Stimulated activated CD8-positive, alpha-beta memory T cell treated with anti-CD3 and anti-CD28 coated beads, Interleukin-2, amount 100 ng/mL, for 1 hour (primary cell): ENCODE measurements at places on chromosomes 7 and 10.

DNA sequence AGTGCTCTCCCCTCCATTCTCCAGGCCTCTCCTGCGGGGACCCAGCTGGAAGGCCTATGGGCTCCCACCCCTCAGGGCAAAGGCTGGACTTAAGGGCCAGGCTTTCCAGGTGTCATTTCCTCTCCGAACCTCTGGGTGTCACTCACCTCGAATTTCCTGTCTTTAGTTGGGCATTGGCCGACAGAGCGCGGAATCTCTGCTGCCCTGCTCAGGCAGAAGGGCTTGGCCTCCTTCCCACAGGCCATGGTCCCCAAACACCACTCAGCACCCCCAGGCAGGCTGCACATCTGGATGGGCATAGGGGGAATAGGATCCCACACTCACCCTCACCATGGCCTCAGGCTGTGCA, 212.9 kb downstream of the CCSER2 start:
- no peak for DNase-seq

DNA sequence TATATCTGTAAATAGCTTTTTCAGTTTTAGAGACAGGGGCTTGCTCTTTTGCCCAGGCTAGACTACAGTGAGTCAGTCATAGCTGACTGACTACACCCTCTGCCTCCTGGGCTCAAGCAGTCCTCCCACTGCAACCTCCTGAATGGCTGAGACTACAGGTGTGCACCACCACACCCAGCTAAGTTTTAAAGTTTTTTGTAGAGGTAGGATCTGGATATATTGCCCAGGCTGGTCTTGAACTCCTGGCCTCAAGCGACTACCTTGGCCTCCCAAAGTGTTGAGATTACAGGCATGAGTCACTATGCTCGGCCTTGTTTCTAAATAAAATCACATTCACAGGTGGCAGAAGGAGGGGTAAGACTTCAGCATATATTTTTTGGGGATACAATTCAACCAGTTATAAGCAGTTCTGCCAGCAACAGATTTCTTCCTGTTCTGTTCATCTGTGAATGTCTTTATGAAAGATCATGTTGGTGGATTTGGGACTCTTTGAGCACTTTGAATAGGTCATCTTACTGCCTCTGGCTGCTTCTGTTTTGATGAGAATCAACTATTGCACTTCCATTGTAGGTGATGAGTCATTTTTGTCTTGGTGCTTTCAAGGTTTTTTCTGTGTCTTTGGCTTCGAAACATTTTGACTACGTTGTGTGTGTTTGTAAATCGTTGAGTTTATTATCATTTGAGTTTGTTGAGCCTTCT, 15.7 kb downstream of the RBM33 start:
- no peak for DNase-seq

DNA sequence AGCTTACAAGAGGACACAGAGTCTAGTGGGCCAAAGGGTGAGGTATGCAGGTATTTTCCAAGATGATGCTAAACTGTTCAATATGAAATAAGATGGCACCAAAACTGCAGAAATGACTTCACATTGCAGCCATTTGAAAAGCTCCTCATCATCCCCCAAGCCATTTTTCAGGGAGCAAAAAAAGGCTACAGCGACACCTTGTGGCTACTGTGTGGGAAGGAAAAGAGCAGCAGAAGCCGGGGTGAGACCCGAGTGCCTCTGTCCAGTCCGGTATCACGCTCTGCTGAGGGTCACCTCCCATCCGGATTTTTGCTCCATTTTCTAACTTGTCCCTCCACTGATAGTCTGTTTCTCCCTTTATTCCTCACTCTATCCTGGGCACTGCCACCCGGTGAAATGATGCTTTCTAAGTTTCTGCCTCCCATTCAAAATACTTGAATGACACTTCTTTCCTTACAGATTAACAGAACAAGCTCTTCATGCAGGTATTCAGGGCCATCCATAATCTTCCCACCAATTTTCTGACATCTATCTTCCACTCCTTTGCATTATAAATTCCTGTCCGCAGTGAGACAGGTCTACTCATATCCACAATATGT, 220.2 kb downstream of the DGKI start:
- no peak for DNase-seq

DNA sequence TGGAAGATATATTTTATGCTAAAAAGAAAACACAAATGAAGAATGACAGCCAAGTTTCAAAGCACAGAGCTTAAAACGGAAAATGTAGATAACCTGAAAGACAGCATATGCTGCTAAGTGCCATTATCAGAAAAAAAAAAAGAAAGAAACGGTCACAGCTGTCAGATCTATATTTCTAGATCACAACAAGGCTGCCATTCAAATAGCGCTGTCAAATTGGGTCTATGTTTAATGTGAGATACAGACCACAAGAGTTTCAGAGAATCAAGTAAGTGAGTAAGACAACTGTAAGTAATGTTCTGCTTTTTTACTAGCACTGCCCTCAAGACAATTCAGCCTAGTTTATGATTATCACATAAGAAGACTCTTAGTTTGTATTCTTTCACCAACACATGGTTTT, 66.1 kb upstream of the RNF148 start:
- DNase-seq: no peak

GRCh38 chr7:156993925-156994235, 16.6 kb downstream of the MNX1 start:
- no peak for DNase-seq

GRCh38 chr7:68862736-68863135, 735.5 kb upstream of the AUTS2 start:
- no peak for DNase-seq

- DNase-seq: no peak
These were observed 104.1 kb downstream of the ZNF467 start for GRCh38 chr7:149669121-149669818.

DNA sequence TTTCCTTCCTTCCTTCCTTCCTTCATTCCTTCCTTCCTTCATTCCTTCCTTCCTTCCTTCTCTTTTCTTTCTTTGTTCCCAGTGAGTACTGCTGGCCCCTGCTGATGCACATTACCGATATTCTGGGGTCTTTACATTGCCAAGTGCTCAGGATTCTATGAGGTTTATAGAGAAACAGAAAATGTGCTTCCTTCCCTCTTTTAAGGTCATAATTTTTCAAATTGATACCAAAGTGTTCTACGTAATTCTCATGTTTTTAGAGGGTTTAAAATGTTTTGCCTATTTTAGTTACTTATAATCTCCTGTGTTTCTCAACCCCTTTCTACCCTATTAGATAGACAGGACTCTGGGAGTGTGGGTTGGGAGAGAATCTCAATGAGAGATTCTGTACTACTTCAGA, 291.2 kb downstream of the HDAC9 start:
- DNase-seq: no peak

DNA sequence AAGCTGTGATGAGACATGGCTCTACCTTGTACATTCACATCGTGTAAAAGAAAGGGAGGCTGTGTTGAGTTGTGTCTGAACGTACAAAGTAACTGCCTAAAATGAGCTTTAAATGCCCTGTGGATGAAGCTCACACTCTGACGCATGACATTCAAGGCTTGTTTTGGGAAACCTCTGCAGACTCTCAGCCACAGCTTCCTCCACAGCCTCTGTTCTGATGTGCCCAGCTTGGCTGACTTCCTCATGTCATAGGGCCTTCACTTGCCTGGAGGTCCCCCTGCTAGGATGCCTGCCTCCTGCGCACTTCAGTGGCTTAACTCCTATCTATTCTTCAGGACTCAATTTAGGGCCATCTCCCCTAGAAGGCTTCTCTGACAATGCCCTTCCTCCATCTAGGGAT, 230.0 kb upstream of the HABP2 start:
- no peak for DNase-seq

- DNase-seq: no peak
These were observed 17.2 kb upstream of the GPR158 start for GRCh38 chr10:25157650-25158049.

- DNase-seq: no peak
These were observed 580.3 kb downstream of the DNAJB6 start for GRCh38 chr7:157916946-157917640.

GRCh38 chr7:40918701-40919271, 784.0 kb downstream of the SUGCT start:
- no peak for DNase-seq

DNA sequence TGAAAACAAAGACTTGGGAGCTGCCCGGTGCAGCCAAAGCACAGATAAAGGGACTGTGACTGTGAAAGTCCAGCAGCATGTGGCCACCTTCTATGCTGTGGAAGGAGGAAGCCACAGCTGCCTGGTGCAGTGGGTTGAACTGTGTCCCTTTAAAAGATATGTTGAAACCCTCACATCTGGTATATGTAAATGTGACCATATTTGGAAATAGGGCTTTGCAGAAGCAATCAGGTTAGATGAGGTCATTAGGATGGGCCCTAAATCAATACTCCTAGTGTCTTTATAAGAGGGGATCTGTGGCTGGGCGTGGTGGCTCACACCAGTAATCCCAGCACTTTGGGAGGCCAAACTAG, 136.9 kb downstream of the GLI3 start:
- no peak for DNase-seq

GRCh38 chr7:149692557-149692982, 80.8 kb downstream of the ZNF467 start:
- no peak for DNase-seq

GRCh38 chr7:154767142-154767541, 235.8 kb downstream of the PAXIP1 start:
- DNase-seq: no peak

DNA sequence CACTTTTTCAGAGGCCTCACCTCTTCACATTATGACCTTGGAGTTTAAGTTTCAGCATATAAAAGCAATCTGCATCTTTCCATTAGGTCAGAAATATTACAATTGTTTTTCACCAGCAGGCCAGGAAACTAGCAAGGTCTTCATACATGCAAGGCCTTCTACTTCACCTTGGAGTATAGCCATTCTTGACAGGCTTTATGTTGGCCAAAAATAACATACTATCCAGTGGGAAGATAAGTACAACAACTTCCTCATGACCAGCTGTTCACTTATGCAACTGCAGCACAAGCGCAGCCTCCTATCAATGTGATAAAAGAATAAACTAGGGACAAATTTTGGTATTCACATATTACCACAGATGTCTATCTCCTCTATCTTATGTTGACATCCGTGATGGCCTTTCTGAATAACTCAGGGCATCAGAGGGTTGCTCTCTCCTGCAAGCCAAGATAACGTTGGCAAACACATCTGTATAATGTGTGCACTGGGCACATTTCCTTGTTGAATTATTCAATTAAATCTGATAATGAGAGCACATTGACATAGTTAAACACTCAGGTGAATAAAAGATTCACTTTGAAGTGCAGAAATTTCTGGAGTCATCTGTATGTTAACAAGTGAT, 239.8 kb downstream of the FZD1 start:
- DNase-seq: no peak

DNA sequence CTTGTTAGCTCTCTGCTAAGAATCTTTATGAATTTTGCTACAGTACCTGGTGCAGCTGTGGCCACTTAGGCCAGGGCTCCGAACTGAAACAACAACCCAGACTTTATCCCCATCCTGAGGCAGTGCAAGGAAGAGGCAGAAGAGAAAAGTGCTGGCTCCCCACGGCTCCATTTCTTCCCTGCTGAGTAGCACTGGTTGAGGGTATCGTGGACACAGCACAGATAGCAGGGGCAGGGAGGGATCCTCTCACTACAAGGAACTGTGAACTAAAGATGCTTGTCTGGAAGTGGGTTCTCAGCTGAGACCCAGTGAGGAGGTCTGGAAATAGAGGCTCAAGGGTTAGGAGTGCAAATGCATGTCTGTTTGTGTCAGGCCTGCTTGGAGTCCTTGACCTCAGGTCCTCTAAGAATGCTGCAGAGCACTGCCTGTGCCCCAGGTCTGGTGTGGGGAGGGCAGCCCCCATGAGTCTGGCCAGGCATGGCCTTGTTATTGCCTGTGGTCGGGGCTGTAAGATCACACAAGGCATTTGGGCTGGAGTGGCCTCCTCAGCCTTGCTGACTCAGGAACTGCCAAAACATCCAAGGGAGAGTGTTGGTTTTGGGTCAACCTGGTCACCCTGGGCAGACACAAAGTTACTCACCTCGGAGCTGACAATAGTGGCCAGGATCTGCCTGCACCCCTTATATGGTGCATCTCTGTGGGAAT, 58.1 kb downstream of the DMBT1 start:
- no peak for DNase-seq

DNA sequence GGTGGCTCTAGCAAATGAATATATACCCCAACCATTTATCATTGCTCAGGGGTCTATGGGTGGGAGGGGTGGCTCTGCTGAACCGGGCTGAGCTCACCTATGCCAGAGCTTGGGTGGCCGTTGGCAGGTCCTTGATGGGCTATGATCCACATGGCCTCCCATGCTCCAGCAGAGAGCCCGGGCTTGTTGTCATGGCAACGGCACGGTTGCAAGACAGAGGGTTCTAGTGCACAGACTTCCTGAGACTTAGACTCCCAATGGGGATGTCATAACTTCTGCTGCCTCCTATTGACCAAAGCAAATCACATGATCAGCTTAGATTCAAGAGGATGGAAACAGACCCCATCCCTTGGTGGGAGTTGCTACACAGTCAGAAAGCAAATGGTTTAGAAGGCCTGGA, 36.4 kb upstream of the CARD11 start:
- DNase-seq: no peak

DNA sequence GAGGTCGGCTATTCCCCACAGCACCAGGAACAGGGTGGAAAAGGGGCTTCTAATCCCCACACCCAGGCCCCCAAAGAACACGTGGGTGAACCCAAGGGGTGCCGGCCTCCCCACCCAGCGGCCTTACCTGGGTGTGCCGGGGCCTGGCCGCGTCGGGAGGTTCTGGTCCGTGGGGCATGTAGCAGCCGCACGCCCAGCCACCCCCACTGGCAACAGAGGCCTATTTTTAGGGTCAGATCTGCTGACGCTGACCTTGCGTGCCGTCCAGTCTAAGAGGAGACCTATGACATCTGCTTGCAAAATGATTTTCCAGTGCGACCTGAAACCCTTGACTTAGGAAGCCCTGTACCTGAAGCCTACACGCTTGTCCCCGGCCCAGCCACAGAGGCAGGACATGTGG, 38.0 kb upstream of the SAMD8 start:
- DNase-seq: no peak

DNA sequence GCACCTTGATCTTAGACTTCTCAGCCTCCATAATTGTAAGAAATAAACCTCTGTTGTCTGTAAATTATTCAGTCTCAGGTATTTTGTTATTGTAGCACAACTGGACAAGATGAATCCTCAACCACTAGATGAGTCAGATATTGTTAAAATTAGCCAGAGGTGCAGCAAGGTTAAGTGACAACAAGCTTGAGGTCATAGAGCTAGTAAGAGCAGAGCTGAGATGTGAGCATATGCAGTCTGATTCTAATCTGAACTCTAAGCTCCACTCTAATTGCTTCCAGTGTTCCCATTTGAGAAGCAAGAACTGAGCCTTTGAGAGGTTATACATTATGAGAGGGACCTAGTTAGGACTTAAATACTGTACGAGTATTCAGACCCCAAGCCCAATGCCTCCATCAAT, 93.1 kb downstream of the FZD1 start:
- DNase-seq: no peak

- no peak for DNase-seq
These were observed 23.4 kb upstream of the GRB10 start for GRCh38 chr7:50806143-50806542.
